ENCODE measurements at places on chromosomes 5 and 9.

DNA sequence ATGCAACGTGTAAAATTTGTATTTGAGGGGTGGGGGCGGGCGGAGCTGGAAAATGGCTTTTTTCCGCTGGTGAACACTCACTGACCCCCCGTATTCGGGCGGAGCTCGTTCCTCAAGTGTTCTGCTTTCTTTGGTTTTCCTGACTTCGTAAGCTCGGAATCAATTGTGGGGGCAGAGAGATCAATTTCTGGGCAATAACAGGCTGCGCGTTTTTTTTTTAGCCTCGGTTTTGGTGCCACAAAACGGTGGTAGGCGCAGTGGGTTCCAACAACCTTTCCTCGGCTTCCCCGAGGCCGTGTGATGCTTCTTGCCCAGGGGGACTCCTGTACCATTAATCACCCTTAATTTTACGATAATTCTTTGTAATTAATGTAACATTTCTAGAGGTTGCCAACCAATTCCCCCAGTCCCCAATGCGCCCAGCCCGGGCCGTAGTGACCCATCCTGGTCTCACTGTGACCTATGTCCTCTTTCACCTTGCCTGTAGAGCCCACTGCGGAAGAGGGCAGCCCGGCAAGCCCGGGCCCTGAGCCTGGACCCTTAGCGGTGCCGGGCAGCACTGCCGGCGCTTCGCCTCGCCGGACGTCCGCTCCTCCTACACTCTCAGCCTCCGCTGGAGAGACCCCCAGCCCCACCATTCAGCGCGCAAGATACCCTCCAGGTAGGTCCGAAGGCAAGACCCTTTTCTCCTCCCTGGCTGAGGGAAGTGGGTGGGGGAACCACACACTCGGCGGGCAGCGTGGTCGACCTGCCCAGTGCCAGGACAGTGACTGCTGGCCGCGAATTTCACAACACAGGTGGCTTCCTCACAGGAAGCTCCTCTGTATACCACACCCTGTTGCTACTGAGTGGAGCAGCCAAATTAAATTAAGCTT, 3.7 kb downstream of the NR4A3 start:
- DNase-seq, result no peak

GRCh38 chr5:149581931-149582768, 852 bp downstream of the ARHGEF37 start:
- DNase-seq, result no peak

DNA sequence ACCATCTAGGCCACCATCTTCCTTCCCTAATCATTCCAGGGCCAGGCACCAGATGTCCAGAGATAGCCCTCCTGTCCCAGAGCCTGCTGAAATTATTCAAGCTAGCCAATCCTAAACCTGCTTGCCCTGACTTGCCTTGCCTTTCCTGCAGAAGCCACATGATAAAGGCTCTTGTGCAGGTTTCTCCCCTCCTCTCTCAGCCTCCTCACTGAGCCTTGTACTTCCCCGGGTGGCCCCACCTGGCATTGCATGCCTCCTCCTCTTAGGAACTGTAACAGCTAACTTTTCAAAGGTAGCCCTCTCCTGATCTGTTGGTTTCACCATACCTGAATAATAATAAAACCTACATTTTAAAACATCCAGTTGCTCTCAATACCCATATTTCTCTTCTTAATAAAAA, 42.6 kb downstream of the DIRAS2 start:
- DNase-seq, result no peak

DNA sequence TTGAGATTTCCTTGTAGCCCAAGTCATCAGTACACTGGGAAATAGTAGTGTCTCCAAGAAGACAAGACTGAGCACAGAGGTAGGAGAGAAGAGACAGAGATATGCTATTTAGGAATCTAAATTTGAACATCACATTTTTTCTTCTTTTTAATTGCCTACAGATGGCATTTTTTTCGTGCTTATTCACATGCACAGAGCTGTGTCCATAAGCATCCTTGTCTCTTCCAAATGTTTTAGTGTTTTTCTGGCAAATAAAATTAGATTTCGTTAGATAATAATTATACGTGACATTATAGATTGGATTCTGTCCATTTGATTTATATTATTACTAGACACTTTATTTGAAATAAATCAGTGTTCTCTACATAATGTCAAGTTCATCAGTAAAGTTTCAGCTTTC, 80.9 kb downstream of the PRR16 start:
- peak; percentile 19 for DNase-seq

- no peak for DNase-seq
These were observed 123.2 kb downstream of the MYO10 start for GRCh38 chr5:16812911-16813310.

DNA sequence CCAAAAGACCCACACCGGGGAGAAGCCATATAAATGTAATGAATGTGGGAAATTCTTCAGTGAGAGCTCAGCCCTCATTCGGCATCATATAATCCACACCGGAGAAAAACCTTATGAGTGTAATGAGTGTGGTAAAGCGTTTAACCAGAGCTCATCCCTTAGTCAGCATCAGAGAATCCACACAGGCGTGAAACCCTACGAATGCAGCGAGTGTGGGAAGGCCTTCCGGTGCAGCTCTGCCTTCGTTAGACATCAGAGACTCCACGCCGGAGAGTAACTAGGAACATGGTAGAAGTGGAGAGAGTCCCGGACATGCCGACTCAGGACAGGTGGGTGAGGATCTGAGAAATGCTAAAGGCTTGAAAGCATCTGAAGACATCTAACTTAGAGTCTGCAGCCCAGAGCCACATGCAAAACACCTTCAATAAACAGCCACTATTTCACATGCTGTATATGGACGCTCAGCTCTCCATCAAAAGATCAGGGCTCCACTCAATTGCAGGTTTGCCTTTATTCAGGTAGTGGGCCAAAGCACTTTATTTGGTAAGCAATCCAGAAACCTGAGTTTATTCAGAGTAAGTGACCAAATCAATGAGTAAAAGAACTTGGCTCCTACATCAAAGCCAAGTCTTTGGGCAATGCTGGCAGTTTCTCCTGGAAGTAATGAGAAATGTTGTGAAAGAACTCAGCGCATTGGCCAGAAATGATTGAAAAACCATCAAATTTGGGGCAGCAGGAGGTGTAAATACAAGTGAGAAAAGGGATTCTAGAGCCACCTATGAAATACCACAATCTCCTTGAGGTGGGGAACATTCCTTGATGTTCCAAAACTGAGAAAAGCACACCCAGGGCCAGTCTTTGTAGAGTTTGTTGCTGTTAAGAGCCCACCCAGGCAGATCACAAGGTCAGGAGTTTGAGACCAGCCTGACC, 6.0 kb downstream of the RPL12 start:
- DNase-seq, result no peak

GRCh38 chr9:88733651-88734421, 198.9 kb downstream of the NXNL2 start:
- peak; percentile 45 for DNase-seq

DNA sequence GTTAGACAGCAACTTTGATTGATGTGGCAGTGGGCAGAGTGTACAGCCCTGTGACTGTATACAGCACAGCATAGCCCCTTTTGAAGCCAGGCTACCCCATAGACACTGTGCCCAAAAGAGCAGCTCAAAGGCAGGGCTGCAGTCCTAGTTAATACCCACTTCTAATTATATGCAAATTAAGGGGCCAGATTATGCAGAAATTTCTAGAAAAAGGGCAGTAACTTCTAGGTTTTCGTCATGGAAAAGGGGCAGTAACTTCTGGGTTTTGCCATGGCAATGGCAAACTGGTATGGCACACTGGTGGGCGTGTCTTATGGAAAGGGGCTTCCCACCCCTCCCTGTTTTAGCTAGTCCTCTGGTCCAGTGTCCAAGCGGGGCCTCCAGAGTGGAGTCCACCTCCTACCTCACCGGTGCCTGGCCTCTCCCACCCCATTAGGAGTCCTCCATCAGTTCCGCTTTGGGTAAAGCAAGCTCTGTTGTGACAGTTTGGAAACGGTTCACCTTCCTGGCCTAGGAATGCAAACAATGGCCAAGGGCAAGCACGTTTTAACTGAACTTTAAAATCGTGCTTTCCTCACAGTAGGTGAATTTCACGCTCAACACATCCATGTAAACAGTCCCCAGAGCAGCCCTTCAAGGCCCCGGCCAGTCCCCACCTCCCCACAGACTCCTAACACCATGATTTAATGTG, 5.6 kb downstream of the ADAMTS13 start:
- DNase-seq, result no peak

DNA sequence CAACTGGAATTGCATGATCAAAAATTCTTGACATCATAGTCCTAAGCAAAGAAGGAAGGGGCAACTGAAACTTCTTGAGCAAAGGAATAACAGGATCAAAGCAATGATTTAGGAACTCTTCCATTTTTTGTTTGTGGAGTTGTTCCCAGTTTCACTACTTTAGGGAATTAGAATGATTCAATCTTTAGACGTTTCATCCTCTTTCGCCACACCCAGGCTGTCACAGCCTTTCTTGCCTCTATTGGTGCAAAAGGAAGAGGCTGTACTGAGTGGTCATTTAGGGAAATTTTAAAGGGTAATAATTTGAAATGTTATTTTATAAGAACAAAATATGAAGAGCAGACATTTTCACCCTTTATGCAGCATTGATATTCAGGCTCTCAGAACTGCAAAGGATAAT, 1026.0 kb upstream of the ARRDC3 start:
- DNase-seq, result peak; percentile 62

GRCh38 chr5:151825445-151825844, 53.7 kb downstream of the G3BP1 start:
- DNase-seq, result peak; percentile 83

- DNase-seq, result no peak
These were observed 94.5 kb downstream of the TTLL11 start for GRCh38 chr9:121998513-121999049.

- no peak for DNase-seq
These were observed 143.8 kb upstream of the PPP1R26 start for GRCh38 chr9:135335691-135336181.

- no peak for DNase-seq
These were observed 257.9 kb downstream of the RASEF start for GRCh38 chr9:82805027-82805426.

- DNase-seq, result no peak
These were observed 6.7 kb downstream of the ANAPC2 start for GRCh38 chr9:137181680-137182079.

GRCh38 chr5:41334758-41335157, 121.4 kb upstream of the C6 start:
- DNase-seq, result peak; percentile 27

- DNase-seq, result no peak
These were observed 3.2 kb downstream of the IRX1 start for GRCh38 chr5:3598769-3599211.

DNA sequence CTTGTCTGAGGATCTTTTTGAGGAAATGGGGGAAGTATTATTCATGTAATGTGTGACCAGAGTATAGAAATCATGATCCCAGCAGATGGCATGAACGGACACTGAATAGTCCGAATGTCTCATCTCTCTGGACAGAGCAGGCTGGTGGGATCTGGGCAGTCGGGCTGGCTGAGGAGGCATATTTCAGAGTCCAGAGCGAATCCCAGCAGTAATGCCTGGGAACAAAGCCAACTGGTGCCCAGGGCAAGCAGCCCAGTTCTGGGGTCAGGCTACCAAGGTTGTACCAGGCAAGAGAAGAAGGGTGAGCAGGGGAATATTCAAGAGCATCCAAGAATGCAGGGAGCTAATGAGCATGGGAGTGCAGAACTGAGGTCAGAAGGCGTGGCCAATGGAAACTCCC, 306.4 kb downstream of the ZSWIM6 start:
- DNase-seq, result no peak

DNA sequence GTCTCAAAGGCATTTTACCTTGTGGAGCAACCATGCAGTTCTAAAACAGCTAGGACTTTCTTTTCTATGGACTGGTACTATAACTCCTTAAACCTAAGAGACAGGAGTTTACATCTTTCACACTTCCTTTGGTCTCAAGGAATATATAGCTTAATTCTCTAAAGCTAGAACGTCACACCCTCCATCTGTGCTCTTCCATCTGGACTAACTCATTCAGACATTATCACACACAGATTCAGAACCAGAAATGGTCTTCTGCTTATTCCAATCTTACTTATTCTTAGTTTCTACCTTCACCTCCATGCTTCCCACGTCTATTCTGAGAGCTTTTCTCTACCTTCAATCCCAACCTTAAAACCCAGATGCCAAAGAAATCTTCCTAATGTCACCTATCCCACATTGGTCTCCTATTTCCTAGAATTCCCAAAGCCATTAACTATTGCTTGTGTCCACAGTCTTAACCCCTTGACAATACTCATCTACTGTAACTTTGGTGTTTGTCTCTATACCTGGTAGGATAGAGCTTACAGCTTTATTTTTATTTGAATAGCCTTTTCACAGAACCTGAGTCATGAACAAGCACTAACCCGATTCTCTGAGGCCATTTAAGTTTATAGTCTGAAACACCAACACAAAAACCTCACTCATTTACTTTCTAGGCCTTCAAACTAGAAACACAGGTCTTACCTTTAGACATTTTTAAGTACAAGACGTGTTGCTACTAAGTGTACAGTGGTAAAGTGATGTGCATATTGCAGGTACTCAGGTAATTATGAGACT, 22.8 kb downstream of the CSNK1A1 start:
- no peak for DNase-seq

GRCh38 chr5:163943546-163943945, 438.1 kb downstream of the MAT2B start:
- no peak for DNase-seq

DNA sequence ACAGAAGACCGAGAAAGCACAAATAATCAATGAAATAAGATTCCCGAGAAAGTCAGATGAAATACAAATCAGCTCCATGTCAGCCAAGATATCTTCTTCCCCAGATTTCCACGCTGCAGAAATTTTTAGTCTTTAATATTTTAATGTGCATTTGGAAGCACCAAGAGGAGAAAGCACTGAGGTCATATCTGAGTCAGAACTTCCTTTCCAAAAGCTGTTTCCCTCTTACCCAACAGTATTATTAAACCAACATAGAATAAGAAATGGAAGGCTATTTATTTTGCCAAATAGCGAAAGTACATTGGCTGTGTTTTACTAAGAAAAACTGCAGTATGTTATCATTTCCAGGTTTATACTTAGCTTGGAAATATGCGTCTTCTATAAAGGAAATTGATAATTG, 772.1 kb upstream of the CDH9 start:
- DNase-seq, result no peak

GRCh38 chr5:14206028-14206725, 63.0 kb downstream of the TRIO start:
- no peak for DNase-seq

GRCh38 chr5:126198531-126198930, 224.7 kb upstream of the GRAMD2B start:
- no peak for DNase-seq

DNA sequence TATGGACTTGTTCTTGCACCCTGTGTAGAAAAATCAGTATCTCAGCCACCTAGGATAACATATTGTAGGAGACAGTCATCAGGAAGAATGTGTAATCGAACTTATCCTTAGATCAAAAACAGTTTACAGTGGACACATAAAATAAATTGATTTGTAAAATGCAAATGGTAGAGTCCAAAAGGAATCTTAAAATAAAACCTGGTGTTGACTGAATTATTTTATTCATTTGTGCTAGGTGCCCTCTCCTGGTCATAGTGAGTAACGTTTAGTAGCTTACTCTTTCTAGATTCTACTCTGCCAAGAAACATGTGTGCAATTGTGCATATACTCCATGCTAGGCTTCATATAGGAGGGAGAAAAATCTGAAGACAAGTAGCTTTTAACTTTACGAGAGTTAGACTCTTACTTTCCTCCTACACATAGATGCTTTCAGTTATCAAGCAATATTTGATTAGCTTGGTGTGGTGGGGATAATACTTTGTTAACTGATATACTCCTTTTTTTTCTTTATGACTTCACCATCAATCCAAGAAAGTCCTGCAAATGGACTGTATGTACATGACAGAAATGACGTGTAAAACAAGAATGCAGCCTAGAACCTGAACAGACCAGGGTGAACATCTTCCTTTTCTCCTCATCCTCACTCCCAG, 23.7 kb upstream of the LOX start:
- peak; percentile 38 for DNase-seq
